ENCODE measurements at places on chromosomes 6 and 20.

- DNase-seq = no peak
Measured at GRCh38 chr6:156977527-156978291, 200.5 kb downstream of the ARID1B start.

- DNase-seq = peak; percentile 24
Measured at GRCh38 chr20:33675136-33675959, 1.1 kb upstream of the NECAB3 start.

DNA sequence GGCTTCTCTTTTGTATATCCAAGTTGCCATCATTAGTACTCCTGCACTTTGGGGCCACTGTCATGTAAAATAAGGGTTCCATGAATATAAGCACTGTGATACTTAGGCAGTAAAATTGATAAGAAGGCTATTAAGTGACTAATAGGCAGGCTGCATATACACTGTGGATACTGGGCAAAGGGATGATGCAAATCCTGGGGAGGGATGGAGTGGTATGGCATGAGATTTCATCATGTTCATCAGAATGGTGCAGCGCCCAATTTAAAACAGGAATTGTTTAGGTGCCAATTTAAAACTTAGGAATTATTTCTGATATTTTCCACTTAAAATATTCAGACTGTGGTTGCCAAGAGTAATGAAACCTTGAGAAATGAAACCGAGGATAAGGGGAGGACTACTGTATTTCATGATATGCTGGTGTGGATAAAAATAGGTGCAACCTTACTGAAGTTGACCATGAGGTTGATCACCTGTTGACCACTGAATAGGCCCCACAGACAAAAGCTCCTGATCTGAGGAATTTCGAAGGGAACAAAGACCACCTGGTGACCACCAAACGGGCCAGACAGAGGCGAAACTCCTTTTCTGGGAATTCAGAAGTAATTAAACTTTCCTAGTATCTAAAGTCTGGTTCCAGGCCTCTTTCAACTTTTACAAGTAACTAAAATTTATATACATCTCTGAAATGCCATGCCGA is 4.9 kb upstream of the TRIM39 start:
- DNase-seq = no peak

DNA sequence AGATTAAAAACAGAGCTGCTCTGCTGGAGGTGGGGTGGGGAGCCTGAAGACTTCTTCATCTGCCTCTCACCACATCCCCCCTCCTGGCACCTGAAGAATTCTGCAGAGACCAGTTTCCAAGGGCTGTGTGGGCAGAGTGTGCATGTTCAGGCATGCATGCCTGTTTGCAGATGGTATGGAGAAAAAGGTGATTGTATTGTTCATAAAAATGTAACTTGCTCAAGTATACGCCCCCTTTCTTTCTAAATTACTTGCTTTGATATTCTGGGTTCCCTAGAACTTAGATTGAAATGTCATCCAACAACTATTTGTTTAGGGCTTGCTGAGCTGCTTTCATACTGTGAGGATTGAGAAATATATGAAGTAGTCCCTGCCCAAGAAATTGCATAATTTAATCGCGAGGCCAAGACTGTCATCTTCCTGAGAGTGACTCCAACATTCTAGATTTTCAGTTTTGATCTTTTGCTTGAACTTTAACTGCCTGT is 83.6 kb downstream of the LCA5 start:
- no peak for DNase-seq
